ENCODE measurements at places on chromosomes 2 and 18.

DNA sequence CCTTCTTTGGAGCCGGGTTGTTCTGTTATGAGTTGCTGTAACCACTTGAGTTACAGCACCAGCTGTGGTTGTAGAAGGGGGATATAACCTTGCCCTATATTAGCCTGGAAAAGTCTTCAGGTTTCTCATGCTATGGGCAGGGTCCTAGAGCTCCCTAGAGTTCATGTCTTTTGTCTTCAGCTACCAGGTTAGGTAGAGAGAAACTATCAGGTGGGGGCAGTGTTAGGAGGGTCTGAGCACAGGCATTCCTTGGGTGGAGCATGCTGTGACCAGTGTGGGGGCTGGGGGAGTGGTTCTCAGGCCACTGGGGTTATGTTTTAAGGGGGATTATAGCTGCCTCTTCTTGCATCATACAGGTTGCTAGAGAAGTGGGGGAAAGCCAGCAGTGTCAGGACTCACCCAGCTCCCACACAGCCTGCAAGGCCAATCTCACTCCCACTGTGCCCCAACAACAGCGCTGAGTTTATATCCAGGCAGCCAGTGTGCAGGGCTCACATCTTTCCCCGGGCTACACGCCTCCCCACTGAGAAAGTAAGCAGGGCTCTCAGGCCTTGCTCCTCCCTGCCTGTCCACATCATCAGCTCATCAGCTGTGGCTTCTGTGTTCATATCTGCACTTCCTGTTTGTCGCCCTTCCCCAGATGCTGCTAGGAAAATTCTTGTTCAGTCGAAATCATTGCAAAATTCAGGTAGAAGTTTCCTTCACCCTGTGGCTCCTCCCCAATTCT is 133.8 kb upstream of the NRXN1 start:
- no peak for DNase-seq

- DNase-seq: no peak
These were observed 134.8 kb downstream of the CMPK2 start for GRCh38 chr2:6730649-6731532.

GRCh38 chr2:178195390-178196166 is 1.3 kb downstream of the OSBPL6 start:
- DNase-seq: no peak

DNA sequence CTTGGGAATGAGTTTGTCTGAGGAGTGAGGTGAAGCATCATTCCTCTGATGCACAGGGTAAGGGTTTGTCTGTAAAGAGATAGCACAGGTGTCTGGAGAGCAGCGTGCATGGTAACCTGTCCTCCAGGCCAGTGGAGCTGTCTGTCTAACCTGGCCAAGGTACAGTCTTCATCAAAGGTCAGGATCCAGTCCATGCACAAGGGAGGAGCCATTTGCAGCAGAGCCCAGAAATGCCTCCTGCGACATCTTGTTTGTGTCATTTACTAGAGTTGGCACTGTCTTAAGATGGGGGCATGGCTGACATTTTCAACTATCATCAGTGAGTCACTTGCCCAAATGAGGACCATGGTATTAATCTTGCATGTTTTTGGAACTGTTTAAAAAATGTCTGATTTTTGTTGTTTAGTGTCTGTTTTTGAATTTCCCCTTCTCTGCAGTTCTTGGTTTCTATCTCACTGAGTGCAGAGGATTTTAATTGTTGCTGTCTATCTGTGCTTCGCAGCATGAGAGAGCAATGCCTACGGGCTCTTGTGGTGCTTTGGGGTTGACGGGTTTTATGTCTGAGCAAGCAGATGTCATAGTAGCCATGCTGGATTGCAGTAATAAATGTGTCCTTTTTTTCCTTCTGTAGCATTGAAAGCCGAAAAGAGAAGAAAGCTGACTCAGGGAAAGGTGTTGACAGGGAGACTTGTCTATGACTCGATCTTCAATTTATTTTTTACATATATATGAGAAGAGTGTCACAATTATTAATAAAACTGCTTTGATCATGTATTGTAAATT is 91.3 kb downstream of the DPP4 start:
- DNase-seq: no peak

- no peak for DNase-seq
These were observed 353.6 kb upstream of the ID2 start for GRCh38 chr2:8328217-8328616.

- DNase-seq: no peak
These were observed 141.9 kb downstream of the MGAT5 start for GRCh38 chr2:134395779-134396178.

- no peak for DNase-seq
These were observed 1354.5 kb upstream of the ZEB2 start for GRCh38 chr2:145874466-145874865.

DNA sequence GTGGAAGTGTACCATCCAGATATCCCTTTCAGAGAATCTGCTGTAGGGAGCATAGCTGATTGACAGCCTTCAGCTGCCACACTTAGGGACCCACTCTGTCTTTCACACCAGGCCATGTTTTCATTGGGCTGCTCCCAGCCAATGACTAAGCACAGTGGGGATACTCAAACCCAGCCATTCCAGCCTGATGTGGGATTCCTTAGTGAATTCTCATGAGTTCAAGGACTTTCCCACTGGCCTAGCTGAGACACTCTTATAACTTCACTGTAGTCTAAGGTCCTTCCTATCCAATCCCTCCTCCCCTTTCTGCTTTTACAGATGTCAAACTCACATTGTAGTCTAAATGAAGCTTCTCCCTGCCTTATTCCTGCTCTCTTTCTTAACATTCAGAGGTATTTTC is 201.2 kb downstream of the PIK3C3 start:
- DNase-seq: no peak

DNA sequence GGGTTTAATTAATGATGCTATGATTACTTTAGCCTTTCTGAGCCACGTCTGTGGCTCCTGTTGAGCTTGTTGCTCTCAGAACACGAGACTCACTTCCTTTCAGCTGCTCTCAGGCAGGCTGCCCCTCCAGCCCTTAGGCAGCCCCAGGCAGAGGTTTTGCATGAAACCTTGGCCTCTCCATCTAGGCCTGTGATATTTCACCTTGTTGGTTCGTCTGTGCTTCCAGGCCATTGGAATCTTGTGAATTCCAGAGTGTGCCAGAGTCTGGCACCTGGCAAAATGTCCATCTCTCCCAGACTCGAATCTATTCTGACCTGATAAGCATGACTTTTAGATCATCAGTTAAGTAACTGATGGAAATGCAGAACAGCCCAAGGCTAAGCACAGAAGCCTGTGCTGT is 254.1 kb downstream of the LOXHD1 start:
- DNase-seq: no peak

DNA sequence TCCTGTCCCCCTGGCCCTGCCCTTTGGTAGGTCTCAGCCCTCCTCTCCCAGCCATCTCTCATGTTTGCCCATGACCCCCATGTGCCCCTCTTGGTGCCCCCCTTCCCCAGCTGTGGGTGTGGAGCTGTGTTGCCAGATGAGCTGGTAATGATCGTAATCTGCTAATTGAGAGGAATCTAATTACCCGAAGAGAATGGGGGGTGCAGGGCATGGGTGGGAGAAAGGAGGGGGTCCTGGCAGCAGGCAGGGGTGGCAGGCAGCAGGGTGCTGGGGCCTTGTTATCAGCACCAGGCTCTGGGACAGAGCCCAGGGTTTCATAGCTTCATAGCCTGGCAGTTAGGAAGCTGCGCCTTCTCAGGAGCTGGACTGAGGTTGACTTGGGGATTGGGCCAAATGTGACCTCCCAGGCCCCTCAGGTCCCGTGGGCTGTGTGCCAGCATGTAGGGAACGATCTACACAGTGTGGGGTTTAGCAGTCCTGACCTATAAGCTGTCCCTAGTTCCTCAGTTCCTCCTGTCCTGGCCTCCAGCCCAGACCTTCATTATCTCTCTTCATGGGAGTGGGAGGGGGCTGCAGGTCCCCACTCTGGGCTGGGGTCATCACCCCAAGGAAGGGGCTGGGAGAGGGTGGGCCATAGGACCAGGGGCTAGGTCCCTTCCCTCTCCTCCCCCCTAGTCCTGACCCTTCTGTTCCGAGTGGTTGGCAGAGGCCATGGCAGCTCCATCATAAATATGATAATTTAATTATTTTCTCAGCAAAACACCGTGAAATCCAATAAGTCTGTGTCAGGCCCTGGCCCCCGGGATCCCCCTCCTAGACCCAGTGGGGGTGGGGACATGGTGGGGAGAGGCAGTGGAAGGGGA is 6.5 kb upstream of the ASIC4 start:
- DNase-seq: no peak

- DNase-seq: no peak
These were observed 173.5 kb downstream of the FMNL2 start for GRCh38 chr2:152508446-152508845.

DNA sequence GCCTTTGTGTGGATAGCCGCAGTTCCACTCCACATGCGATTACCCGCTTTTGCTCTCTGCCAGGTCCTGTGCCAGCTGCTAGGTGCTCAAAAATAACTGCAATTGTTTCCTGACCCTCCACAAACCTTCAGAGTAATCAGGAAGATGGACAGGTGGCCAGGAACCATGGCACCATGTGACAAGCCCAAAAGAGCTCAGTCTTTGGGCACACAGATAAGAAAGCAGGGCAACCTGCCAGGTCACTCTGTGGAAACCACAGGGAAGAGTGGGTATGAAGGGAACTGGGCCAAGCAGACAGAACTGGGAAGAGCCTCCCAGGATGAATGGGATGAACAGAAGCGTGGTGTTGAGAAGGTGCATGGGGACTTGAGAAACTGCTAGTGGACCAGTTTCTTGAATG is 79.4 kb upstream of the AGAP1 start:
- no peak for DNase-seq

DNA sequence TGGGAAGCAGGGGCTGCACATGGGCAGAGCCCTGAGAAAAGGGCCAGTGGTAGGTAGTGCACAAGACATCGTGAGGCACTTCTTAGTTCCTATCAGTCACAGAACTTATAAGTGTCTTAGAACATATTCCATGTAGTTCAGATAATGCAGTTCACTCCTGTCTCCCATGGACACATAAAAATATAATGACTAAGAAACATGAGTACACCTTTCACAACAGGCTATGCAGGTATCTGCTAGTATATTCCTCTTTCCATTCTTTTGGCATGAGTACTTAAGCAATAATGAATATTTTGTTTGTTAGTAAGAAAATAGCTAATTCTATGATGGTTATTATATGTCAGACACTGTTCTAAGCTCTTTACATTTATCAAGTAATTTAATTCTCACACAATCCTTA is 808.4 kb downstream of the BCL11A start:
- no peak for DNase-seq

GRCh38 chr2:221167561-221167960 is 404.5 kb downstream of the EPHA4 start:
- no peak for DNase-seq

- no peak for DNase-seq
These were observed 3.2 kb upstream of the HOXD12 start for GRCh38 chr2:176096243-176096985.

GRCh38 chr2:72238311-72238710 is 90.6 kb upstream of the CYP26B1 start:
- DNase-seq: no peak

DNA sequence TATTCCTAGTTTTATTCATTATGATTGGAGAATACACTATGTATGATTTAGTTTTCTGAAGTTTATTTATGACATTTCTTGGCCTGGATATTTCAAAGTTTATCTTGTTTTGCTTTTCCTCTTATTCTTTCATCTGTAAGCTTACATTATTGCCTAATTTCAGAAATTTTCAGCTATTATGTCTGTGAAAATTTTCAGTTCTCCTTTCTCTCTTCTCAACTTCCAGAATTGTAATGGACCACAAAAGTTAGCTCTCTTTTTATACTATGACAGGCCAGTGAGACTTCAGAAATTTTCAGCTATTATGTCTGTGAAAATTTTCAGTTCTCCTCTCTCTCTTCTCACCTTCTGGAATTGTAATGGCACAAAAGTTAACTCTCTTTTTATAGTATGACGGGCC is 97.2 kb upstream of the SCN7A start:
- no peak for DNase-seq

GRCh38 chr2:111191877-111192276 is 71.2 kb downstream of the BCL2L11 start:
- DNase-seq: no peak

DNA sequence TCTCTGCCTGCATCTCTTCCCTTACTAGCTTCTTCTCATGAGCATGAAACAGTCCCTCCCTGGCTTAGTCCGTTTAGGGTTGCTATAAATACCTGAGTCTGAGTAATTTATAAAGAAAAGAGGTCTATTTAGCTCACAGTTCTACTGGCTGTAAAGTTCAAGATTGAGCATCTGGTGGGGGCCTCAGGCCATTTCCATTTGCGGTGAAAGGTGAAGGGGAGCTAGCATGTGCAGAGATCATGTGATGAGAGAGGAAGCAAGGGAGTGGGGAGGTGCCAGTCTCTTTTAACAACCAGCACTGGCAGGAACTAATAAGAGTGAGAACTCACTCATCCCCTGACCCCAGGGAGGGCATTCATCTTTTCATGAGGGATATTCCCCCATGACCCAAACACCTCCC is 26.8 kb downstream of the RHBDD1 start:
- DNase-seq: no peak

GRCh38 chr2:27407798-27408491 is 1.4 kb downstream of the PPM1G start:
- no peak for DNase-seq

DNA sequence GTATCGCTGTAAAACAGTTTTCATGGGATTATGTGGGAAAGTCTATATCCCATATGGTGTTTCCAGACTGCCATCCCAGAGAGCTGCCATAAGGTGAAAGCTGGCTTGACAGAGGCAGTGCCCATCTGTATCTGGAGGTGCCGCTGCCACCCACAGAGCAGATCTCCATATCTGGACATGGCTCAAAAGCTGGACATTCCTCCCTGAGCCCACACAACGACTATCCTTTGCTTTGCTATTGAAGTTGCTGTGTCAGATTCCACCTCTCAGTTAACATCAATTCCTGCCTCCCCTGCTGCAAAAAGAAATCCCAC is 55.2 kb downstream of the RND3 start:
- DNase-seq: no peak

- no peak for DNase-seq
These were observed 65.9 kb downstream of the KCNF1 start for GRCh38 chr2:10977621-10978020.

DNA sequence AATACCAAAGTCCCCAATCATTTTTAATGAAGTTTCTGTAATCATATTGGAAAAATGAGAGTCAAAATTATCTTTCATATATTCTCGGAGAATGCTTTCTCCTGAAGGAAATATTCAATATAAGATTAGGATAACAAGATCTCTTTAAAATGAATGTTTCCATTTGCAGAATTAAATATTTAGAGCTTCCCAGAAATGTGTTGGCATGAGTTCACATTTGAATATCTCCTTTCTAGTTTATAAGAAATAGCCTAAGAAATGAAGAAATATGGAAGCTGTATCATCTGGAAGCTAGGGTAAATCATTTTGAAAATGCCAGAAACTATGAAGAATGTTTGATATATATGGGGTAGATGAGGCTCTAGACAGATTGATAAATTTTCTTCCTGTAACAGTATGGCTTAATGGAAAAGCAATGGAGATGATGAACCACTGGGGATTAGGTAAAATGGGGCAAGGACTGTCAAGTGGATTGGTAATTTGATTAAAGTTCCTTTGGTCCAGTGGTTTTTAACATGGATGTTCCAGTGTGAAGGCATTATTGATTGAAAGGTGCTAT is 184.6 kb upstream of the ZNF804A start:
- no peak for DNase-seq

All from activated CD4-positive, alpha-beta memory T cell treated with anti-CD3 and anti-CD28 coated beads for 36 hours (primary cell).